Right renal cortex interstitium (tissue), 3 donors: ENCODE measurements at places on chromosomes 2 and 18. TPM values are rescaled to one million over a fixed set of nuclear protein-coding genes. Genes with fewer than 3 reads are reported as not detected.

The STPG4 gene
- not detected for polyA plus RNA-seq

DNA sequence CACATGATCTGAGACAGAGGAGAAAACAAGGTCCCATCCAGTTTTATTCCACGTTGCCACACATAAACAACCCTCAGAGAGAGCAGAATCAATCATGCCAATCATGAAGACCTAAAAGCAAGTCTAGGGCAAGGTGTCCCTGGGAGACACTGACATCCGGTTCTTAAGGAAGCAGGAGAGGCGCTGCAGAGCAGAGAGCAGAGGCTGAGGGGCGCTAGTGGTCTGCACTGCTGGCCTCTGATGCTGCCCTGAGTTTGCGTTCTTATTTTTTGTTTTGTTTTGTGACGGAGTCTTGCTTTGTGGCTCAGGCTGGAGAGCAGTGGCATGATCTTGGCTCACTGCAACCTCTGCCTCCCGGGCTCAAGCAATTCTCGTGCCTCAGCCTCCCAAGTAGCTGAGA lies 83.3 kb downstream of the SMIM21 start:
- DNase-seq, result no peak

DNA sequence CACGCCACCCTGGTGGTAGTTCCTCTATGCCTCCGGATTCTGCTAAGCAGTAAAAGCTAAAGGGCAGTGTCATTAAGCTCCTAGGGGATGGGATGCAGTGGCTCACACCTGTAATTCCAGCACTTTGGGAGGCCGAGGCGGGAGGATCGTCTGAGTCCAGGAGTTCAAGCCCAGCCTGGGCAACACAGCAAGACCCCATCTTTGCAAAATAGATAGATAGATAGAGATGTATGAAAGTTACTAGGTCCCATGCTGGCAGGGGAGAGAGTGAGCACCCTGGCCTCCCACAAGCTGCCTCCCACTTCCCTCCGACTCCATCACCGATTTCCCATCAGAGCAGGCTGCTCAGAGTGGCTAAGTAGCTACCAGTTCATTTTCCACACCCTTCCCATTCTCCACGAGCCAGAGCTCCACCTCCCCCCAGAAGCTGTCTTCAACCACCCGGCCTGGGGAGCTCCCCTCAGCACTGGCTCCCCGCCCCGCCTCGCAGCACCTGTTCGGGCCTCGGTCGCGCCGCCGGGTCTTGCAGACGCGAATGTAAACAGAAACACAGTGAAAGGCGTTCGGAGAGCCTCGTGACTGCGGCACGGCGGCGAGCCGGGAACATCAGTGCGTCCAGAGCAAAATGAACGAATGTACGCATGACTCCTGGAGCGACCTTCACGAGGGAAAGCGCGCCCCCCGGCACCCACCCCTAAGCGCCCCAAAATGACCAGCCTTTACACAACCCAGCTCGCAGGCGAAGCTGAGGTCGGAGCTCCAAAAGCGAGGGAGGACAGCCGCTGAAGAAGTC lies 598 bp upstream of the CEP68 start:
- no peak for DNase-seq

DNA sequence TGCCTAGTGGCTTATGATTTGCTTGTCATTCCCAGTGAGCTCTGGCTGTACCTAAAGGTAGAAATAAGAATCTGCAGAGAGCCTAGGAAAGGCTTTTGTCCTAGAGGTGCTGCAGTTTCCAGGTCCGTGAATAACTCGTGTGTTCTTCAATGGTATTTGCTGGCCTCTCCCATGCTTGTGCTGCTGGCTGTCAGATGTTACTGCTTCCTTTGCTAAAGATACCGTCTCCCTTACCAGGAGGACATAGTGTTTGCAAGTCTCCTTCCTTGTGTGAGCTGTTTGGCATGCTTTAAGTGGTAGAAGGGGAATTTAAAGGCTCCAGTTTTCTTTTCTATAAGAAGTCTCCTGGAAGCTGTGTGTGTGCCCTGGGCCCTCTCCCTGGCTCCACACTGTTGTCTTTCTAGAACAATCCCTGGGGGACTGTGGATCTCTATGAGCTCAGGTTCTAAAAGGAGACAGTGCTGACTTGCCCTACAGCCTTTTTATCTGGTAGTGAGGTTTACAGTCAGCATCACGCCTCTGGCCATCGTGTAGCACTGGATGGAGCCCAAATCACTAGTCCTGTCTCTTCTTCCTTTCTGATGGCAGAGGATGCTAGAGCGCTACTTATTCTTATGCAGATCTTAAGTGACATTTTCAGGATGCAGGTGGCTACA lies 65.8 kb downstream of the RNF144A start:
- no peak for DNase-seq

GRCh38 chr2:75612862-75613243 lies 33.7 kb upstream of the MRPL19 start:
- DNase-seq, result no peak

The TMEFF2 gene
- 20.9 TPM for polyA plus RNA-seq

The ZDBF2 gene
- polyA plus RNA-seq, result 12.3 TPM

DNA sequence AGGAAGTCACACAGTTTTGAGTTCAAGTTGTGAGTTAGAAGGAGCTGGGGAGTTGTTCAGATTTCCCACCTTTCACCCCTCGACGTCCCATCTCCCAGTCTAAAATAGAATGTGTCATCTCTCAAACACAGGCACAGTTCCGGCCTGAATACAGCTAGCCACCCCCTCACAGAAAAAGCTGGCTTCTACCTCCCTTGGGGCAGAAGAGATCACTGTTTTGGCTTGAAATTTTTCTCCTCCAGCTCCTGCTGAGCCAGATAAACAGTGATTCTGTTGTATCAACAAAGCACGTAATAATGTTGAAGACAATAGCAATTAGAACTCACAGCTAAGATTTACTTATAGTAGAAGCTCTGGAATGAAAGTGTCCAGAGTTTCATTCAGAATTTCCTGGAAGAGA lies 74.7 kb downstream of the KIAA2012 start:
- DNase-seq, result no peak

The ANXA4 gene
- polyA plus RNA-seq, result 230 TPM

DNA sequence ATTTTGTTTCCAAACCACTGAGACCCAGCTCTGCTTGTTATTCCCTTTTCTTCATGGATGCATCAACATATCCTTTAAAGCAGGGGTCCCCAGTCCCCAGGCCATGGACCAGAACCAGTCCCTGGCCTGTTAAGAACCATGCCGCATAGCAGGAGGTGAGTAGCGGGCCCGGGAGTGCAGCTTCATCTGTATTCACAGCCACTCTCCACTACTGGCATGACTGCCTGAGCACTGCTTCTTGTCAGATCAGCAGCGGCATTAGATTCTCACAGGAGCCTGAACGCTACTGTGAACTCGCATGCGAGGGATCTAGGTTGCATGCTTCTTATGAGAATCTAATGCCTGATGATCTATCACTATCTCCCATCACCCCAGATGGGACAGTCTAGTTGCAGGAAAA lies 1.6 kb upstream of the POLI start:
- no peak for DNase-seq

The CHN1 gene
- polyA plus RNA-seq, result 32.1 TPM

DNA sequence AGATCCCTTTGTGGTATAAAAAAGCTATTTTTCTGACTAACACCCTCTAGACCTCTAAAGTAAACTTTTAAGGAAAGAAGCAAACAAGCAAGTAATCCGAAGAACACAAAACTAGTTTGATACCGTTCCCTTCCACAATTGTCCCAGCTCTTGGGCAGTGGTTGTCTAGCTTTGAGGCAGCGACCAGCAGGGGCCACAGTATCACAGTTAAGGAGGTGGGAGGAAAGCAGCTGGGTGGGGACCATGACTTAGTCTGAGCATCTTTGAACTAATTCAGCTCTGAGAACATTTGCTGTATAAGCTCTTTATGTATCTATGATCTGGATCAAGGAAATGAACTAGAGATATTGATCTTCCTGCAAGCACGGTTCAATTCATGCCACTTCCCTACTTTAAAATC lies 51.0 kb downstream of the SF3B1 start:
- DNase-seq, result no peak

- DNase-seq, result no peak
These were observed 158.0 kb downstream of the SMAD7 start for GRCh38 chr18:48792611-48793380.

DNA sequence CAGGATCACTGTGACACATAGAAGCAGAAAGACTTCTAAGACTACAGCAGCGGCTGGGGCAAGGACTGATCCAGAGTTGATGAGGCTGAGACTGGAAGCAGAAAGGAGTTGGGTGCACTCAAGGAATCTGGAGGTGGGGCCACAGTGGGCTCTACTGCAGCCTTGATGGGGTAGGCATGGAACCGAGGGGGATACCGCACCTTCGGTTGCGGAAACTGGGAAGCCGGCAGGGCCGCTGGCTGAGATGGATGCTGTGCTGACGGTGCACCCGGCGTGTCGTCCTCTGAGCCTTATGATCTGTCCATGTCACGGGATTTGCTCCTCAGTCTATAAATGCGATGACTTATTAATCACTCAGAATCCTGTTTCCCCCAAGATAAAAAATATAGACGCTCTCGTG lies 473.5 kb upstream of the MYT1L start:
- no peak for DNase-seq

The ZNF521 gene
- polyA plus RNA-seq, result 45.1 TPM

GRCh38 chr2:28721601-28722191 lies 29.9 kb upstream of the PPP1CB start:
- DNase-seq, result no peak

The ERBB4 gene
- 45.5 TPM for polyA plus RNA-seq

- no peak for DNase-seq
These were observed 38.1 kb downstream of the L3MBTL4 start for GRCh38 chr18:6376433-6377229.

DNA sequence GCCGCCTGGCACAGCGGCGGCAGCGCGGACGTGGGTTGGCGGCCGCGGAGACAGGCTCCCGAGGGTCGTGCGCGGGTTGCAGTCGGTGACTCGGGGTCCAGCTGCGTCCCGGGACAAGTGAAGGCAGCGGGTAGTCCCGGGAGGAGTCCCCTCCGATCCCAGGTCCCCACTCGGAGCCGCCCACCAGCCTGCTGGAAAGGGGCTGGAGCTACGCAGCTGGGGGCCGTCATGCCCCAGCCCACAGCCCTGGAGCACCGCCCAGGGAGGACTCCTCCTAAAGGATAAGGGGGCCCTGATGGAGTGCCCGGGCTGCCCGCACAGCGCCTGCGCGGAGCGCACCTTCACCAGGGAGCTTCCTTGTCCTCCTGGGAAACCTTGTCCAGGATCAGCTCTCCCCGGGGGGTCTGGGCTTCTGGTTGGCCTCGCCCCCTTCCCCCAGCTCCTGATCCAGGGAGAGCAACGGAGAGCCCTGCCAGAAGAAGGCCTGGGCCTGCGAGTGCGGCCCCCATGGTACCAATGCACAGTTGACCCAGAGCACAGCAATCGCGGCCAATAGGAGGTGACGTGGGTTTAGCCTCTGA lies 25.9 kb upstream of the ALPP start:
- DNase-seq, result no peak

DNA sequence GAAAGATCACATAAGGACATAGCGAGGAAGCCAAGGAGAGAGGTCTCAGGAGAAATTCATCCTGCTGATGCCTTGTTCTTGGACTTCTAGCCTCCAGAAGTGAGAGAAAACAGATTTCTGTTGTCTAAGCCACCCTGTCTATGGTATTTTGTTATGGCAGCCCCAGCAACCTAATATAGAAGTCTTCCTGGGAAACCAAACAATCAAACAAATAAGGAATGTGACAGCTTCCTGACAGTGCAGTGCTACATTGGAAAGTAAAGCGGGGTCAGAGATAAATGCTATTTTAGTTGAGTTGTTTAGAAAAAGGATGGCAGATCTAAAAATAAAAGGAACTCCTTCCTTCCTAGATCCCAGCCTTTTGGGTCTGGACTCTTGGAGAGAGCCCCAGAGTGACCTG lies 443.2 kb upstream of the GYPC start:
- DNase-seq, result no peak

- DNase-seq, result no peak
These were observed 271.8 kb upstream of the FANCL start for GRCh38 chr2:58512878-58513277.

The PID1 gene
- 7.4 TPM for polyA plus RNA-seq

- no peak for DNase-seq
These were observed 3.4 kb downstream of the SDC1 start for GRCh38 chr2:20221555-20221973.

The NOSTRIN gene
- 34.0 TPM for polyA plus RNA-seq

GRCh38 chr18:4276953-4277585 lies 178.0 kb downstream of the DLGAP1 start:
- no peak for DNase-seq

DNA sequence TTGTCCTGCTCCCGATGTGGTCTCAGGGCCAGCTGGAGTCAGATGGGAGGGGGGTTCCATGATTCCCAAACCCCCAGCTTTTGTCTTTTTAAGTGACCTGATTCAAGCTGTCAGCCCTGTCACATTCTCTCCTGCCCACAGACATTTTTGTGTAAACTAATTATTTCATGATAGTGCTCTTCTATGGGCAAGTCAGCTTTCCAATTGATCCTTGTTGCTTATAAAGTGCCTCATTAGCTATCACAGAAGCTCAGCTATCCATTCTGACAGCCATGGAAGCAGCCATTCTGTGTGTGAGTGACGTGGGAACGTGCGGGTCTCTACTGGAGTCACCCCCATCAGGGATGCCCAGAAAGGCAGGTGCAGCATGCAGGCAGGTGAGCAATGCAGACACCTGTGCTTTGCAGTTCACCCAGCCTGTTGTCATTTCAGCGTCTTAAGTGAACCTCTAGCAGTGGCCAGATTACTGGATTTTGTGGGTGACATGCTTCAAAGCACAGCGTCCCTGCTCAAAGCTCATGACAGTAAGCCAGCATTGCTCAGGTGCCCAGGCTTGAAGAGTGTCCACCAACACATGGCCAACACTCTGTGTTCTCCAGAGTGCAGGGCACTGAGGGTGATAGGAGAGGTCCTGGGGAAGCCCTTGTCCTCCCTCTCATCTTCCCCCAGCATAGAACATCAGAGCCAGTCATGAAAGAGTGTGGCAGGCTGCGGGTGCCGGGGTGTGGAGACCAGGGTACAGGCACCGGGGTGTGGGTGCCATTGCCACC lies 162.1 kb upstream of the SH3BP4 start:
- DNase-seq, result no peak

The PSTPIP2 gene
- 10.2 TPM for polyA plus RNA-seq

The KRTCAP3 gene
- 5.6 TPM for polyA plus RNA-seq

- no peak for DNase-seq
These were observed 152.9 kb downstream of the LRRTM1 start for GRCh38 chr2:80151651-80152050.

GRCh38 chr2:168369031-168369430 lies 87.0 kb upstream of the CERS6 start:
- DNase-seq, result no peak

DNA sequence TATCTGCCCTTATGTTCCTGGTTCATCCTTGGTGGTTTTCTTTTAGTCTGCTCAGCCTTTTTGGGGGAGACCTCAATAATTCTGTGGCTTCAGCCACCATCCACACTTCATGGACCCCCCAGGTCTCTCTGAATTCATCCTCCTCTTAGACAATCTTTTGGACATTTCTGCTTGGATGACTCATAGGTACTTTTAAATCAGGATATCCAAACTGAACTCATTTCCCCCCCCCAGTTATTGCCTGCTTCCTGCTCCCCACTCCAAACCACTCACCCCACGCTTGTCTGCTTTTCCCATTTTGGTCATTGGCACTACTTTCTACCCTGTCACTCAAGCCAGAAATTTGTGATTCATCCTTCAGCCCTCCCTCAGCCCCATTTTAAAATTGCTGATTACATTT lies 78.5 kb downstream of the TANC1 start:
- DNase-seq, result no peak
